Esophagus (tissue), 2 donors: ENCODE measurements at places on chromosomes 3 and 15. TPM values are rescaled to one million over a fixed set of nuclear protein-coding genes. Genes with fewer than 3 reads are reported as not detected.

SLC38A3 gene
- polyA plus RNA-seq, result 0.08 TPM

CPLX3 gene
- polyA plus RNA-seq, result 1.2 TPM

HRG gene
- not detected for polyA plus RNA-seq

DGKG gene
- 0.88 TPM for polyA plus RNA-seq

C3orf70 gene
- 1.5 TPM for polyA plus RNA-seq

MYO5C gene
- polyA plus RNA-seq, result 5.4 TPM
